ENCODE measurements at places on chromosomes 4 and X.

DNA sequence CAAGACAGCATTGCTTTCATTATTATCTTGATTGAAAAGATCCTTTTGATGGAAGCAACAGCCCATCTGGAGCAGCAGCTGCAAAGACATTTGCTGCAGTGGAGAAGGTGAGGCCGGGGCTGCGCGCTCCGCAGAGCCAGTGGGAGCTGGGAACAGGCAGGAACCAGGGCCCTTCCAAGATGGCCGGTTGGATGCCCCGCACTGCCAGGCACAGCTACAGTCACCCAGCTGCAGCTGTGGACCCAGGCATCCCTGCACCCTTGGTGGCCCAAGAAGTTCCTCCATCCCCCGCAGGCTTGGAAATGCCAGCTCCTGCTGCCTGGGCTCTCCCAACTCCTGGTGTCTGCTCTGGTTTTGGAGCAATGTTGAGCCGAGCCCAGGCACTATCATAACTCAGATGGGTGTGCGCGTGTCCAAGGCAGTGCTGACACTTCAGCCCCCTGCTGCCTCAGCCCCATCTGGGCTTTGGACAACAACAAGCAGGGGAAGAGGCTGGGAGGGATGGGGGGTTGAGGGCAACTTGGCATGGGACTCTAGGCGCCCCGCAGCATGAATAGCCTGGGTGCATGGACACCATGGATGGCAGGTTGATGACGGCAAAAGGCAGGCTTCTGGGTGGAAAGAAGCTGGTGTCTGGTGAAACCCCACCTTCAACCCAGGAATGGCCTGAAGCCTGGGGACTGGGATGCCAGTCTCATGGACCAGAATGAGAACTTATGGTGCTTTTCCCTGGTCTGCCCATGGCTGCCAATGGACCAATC is 371.8 kb downstream of the FSTL5 start:
- no peak for DNase-seq
- H3K4me1 ChIP-seq: no peaks in the 10 kb centered on the region
- H3K36me3 ChIP-seq: no peaks in the 10 kb centered on the region
- H3K4me3 ChIP-seq: no peak overlapping the region
- H3K27ac ChIP-seq: no peak overlapping the region

DNA sequence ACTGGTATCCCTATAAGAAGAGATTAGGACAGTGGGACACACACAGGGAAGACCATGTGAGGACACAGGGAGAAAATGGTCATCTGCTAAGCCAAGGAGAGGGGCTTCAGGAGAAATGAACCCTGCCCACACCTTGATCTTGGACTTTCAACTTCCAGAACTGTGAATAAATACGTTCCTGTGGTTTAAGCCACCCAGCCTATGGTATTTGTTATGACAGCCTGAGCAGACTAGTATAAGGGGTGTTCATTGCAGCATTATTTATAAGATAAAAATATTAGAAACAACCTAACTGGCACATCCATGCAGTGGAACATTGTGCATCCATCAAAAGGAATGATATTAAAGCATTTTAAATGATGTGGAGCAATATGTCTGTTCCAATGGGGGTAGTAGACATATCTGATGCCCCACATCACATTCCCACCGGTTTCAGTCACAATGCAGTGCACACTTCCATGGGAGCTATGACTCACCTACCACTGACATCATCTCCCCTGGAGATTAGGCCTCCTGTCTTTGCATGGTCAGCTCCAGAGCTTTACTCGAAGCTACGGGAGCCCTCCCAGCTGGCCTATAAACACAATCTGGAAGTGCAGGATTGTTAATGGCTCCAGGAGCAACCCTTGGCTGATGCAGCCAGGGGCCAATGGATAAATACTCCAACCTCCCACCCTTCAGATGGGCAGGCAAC is 38.9 kb upstream of the MAMLD1 start:
- H3K36me3 ChIP-seq: no peaks in the 10 kb centered on the region
- DNase-seq: peak; percentile 50
- no peaks in the 10 kb centered on the region for H3K4me1 ChIP-seq
- no peak overlapping the region for H3K4me3 ChIP-seq
- H3K27ac ChIP-seq: no peak overlapping the region

GRCh38 chr4:28557755-28558154 is 1697.1 kb downstream of the STIM2 start:
- no peaks in the 10 kb centered on the region for H3K27me3 ChIP-seq
- DNase-seq: no peak
- no peak overlapping the region for H3K27ac ChIP-seq
- no peaks in the 10 kb centered on the region for H3K36me3 ChIP-seq
- no peak overlapping the region for H3K4me3 ChIP-seq

- H3K27ac ChIP-seq: no peak overlapping the region
- no peaks in the 10 kb centered on the region for H3K36me3 ChIP-seq
- no peak for DNase-seq
Observed at GRCh38 chr4:80078346-80079092, 5.5 kb upstream of the ANTXR2 start.

GRCh38 chrX:41862562-41863184 is 60.7 kb downstream of the CASK start:
- DNase-seq: no peak
- no peaks in the 10 kb centered on the region for H3K27me3 ChIP-seq
- H3K4me1 ChIP-seq: no peaks in the 10 kb centered on the region
- no peak overlapping the region for H3K4me3 ChIP-seq
- H3K36me3 ChIP-seq: no peaks in the 10 kb centered on the region

- DNase-seq: no peak
- H3K4me1 ChIP-seq: no peaks in the 10 kb centered on the region
- no peaks in the 10 kb centered on the region for H3K27me3 ChIP-seq
- H3K4me3 ChIP-seq: no peak overlapping the region
- H3K36me3 ChIP-seq: no peaks in the 10 kb centered on the region
Observed at GRCh38 chrX:149467920-149468319, 37.2 kb downstream of the IDS start.
